HTR-8/SVneo (cell line): ENCODE measurements at places on chromosomes 5 and 9.

GRCh38 chr5:150551066-150551465 is 43.1 kb downstream of the NDST1 start:
- no peak for DNase-seq

- DNase-seq: peak; percentile 12
These were observed 201.2 kb upstream of the GAS1 start for GRCh38 chr9:87148331-87149104.

GRCh38 chr5:171578829-171579491 is 159.5 kb downstream of the FGF18 start:
- no peak for DNase-seq

DNA sequence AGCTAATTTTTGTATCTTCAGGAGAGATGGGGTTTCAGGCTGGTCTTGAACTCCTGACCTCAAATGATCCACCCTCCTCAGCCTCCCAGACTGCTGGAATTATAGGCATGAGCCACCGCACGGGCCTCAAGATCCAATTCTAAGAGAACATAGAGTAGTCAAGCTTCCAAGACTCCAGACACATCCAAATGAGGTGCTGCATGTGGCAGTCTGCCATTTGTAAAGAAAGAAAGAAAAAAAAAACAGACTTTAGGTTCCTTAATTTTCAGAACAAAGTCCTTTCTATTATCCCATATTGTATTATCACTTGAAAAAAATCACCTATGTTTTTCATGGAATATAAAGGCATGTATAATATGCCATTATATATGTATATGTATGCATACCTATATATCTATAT is 2104.5 kb downstream of the MAT2B start:
- no peak for DNase-seq

GRCh38 chr5:16713386-16713928 is 96.7 kb upstream of the RETREG1 start:
- no peak for DNase-seq

- DNase-seq: no peak
These were observed 604.9 kb upstream of the PTGER4 start for GRCh38 chr5:40074826-40075225.

- no peak for DNase-seq
These were observed 19.4 kb downstream of the LAMC3 start for GRCh38 chr9:131028221-131028884.
